ENCODE measurements at places on chromosomes 12 and 14.

DNA sequence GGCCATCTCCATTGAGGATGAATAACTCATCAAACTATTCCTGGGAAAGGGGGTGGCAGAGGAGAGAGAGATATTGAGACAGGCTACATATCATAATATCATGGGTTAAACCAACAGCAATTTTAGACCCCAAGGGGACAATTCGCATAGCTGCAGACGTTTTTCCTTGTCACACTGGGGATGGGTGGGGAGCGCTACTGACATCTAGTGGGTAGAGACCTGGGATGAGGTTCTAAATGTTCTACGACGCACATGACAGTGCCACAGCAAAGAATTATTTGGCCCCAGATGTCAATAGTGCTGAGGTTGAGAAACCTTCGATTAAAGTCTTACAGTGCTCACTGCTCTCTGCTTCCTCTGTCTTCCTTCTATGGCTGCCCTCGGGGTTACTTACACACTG, 425.6 kb downstream of the NRXN3 start:
- DNase-seq, result no peak

GRCh38 chr12:30687265-30687986, 8.2 kb downstream of the IPO8 start:
- no peak for DNase-seq

DNA sequence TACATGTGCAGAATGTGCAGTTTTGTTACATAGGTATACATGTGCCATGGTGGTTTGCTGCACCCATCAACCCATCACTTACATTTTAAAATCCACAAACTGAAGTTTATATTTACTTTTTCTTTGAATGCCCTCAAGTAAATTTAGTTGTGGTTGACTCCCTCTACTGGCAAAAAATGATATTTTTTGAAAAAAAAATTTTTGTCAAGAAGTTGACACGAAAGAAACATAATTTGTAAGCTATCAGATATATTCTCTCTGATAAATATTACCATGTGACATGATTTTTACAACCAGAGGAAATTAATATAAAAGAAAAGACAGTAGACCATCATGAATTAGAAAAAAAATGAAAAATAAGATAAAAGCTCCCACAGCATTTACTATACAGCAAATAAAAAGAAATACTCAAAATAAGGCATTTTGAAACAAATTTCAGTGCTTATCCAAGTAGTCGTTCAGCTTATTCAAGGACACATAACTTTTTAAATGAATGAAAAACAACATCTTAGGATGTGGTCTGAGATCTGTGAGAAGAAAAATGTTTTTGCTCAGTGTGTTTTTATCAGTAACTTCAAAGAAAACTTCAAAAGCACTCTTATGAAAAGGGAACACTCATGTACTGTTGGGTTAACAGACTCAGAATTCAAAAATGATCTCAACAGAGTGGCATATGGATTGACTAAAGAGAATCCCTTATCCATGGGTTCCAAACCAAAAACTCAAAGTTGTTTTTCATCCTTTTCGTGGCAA, 30.0 kb upstream of the GRIP1 start:
- DNase-seq, result no peak

- no peak for DNase-seq
Measured at GRCh38 chr14:51792809-51793208, 67.6 kb upstream of the GNG2 start.

GRCh38 chr12:15910468-15910863, 666 bp upstream of the DERA start:
- DNase-seq, result no peak

GRCh38 chr14:83255015-83255726, 1721.5 kb upstream of the SEL1L start:
- DNase-seq, result no peak

DNA sequence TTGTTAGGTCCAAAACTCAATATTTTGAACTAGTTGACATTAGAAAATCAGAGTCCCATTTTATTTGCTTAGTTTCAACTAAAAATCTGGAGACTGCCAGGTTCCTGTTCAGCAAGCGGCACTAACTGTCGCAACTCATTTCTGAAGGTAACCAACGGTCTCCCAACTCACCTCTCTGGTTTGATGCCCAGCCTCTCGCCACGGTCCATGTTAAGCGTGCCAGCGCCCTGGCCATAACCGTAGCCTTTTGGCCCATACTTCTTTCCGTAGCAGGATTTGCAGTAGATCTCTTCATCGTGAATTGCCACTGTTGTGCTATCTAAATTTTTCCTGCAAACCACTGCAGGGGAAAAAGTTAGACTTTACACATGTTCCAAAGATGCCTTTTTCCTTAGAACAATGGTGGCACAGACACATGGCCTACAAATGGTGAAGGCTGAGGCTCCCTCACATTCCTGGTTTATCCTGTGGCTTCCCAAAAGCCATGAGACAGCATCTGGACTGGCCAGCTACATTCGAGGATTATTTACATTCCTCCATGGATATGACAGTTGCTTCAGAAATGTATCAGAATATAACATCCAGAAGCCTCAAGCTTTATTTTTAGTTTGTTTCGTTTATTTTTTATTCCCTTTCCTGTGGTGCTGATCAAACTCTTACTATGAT, 15.7 kb downstream of the CSRP2 start:
- no peak for DNase-seq

GRCh38 chr14:50657753-50658152, 10.4 kb downstream of the SAV1 start:
- DNase-seq, result no peak

GRCh38 chr12:62761658-62762057, 173.3 kb downstream of the PPM1H start:
- no peak for DNase-seq

- DNase-seq, result no peak
Measured at GRCh38 chr12:34205401-34205800, 183.1 kb downstream of the ALG10 start.

- DNase-seq, result no peak
Measured at GRCh38 chr12:113103756-113104450, 31.7 kb downstream of the RASAL1 start.

DNA sequence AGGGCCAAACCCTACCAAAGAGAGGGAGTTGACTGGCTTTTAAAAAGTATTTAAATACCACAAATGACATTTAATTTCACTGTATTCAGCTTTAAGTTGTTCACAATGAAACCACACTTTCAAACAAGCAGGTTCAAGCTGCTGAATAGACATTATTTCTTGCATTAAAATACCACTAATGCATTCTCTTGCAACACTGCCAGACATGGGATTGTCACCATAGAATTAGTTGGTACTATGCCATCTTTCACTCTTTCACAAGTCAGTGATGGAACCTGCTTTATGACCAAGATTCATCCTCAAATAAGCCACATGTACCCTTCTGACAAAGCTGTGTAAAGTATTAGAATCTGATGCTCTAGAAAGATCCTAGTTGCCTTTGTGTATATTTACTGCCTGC, 239.4 kb downstream of the PAWR start:
- DNase-seq, result no peak

GRCh38 chr12:111741235-111741812, 25.4 kb upstream of the ALDH2 start:
- DNase-seq, result peak; percentile 15

DNA sequence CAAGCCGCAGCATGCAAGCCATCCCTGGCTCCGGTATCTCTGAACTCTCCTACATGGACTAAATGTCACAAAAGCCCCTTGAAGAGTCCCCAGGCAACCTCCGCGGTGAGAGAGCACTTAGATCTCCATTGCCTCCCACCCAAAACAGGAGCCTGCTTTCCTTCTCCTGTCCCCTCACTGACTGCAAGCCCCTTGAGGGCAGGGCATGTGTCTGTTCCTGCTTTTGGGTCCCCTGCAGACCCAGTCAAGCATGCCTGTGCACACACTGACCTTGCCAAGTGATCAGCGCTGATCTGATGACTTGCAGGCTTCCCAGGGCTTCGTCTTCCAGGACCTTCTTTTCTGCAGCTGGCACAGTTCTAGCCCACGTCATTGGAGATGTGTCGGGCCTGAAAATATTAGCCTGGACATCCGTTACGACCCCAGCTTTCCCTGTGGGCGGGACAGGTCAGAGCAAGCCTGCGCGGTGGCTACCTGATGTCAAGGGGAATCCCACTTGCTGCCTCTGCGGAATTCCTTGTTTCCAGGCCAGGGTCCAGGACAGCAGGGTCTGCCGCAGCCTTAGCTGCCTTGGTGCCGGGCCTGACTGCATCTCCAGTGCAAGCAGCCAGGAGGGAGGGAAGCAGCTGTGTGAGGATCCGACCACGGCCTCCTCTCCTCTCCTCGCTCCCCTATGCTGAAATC, 92.5 kb downstream of the FBXL14 start:
- no peak for DNase-seq

DNA sequence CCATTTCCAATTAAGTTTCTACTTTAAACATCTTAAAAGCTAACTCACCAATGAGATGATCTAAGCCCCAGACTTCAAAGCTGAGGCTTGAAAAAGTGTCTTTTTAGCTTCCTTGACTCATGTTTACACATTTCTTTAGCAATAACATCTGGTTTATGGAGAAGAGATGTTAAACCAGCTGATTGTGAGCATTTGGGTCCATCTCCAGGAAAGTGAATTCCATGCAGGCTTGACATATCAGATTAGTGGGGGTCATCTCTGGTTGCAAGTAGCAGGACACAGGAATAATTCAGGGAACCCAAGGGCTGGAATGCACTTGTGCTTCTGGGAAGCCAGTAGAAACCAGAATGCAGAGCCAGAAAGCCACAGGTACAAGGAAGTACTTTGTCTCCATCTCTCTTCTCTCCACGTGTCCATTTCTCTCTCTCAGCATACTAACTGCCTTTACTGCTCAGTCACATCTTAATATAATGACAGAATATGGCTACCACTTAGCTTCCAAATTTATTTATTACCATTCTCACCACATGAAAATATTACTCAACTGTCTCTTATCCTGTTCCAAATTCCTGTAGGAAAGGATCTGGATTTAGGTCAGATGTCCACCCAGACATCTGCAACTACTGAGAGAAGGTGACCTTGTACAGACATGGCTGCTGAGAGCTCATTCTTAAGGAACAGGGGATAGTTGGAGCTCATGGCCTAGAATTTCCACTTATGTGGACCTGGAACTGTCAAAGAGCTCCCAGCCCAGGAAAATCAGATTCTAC, 104.4 kb downstream of the SCN8A start:
- DNase-seq, result no peak

DNA sequence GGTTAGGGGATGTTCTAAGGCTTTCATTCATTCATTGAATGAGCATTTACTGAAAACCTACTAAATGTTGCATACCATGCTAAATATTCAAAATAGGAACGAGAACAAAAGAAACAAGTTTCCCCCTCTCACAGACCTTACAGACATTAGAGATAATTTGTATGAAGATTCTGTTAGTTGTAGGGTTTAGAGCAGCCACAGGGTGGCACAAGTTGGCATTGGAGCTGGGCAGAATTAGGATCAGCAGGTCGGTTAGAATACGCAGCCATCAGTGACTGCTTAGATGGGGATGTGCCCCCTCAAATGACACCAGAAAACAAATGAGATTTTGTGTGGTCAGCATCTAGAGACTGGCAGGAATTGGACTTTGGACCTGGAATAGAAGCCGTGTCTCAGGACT, 166.3 kb upstream of the DAAM1 start:
- no peak for DNase-seq

- no peak for DNase-seq
Measured at GRCh38 chr12:105355752-105356151, 25.3 kb downstream of the C12orf75 start.

DNA sequence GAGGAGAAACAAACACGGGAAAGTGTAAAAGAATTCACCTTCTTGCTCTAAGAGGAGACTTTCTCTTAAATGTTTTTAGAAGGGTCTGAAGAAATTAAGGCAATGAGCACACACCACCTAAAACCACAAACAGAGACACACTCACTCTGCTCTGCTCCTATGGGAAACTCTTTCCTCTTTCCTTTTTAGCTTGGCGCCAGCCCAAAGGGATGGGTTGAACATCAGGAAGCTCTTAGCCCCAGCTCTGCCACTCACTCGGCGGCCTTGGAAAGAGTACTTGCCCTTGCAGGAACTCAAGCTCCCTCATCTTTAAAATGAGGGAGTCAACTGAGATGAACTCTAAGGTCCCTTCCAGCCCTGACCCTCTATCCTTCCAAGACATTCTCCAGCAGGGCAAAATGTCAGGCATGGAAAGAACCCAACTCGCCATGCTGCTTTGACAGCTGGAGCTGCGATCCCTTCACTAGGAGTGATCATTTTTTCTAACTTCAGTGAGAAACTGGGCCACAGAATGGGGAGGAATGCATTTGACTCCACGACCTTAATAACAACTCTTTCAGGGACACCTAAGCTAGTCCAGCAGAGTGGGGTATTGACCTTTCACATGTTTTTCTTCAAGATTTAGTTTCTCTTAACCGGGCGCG, 980 bp upstream of the RNASE8 start:
- DNase-seq, result no peak

DNA sequence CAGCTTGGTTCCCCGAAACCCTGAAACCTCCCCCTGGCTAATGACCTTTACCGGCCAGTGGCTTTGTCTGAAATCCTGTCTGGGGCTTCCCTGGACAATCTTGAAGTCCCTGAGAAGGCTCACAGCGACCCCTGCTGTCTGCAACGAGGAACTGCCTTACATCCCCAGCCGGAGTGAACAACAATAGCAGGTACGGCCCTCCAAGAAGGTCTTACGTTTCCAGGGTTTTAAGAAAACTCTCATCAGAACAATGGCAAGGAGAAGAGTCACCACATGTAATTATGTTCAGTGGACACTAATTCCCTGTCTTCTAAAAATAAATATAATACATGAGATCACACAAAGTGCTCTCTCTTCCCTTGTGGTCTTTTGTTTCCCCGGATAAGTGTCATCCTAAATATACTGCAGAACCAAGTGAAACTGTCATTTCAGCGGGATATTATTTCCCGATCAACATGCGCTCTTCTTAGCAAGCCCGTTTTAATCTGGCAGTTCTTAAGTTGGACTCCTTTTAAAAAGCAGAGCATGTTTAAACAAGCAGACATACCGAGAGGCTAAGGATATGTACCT, 53.3 kb downstream of the RBM19 start:
- peak; percentile 72 for DNase-seq

GRCh38 chr12:4275870-4276301, 2.3 kb downstream of the CCND2 start:
- no peak for DNase-seq

DNA sequence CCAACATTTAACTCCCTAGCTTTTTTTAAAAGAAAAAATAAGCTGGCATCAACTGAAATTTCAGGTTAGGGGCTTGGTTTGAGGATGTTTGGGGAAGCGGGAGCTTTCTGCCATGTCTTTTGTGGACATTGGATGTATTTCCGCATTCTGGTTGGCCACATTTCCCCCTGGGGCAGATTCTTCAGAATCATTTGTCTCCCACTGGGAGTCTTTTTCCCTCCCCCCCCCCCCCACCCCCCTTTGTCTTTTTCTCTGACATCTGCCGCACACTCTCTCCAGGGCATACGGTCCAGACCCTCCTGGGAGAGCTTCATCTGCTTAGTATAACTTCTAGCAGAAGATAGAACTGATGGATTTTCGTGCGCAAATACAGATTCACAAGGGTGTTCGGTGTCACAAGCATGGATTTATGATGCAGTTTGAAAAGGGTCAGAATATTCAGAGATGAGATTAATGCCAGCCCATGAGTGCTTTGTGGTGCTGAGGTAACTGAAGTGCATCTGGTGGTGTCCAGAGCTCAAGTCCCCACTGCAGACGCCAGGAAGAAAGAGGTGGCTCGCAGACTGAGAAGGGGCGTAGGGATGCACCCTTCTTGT, 40.2 kb downstream of the ETV6 start:
- no peak for DNase-seq

- DNase-seq, result no peak
Measured at GRCh38 chr12:112303004-112303403, 79.2 kb downstream of the HECTD4 start.
